ENCODE measurements at places on chromosomes 1 and 21.

DNA sequence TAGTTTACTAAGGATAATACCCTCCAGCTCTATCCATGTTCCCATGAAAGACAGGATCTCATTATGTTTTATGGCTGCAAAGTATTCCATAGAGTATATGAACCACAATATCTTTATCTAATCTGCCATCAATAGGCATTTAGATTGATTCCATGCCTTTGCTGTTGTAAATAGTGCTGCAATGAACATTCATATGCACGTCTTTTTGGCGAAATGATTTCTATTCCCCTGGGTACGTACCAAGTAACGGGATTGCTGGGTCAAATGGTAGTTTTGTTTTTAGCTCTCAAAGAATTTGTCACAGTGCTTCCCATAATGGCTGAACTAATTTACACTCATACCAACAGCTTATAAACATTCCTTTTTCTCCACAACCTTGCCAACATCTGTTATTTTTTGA lies 750.9 kb downstream of the BRINP3 start:
- no peak for DNase-seq

DNA sequence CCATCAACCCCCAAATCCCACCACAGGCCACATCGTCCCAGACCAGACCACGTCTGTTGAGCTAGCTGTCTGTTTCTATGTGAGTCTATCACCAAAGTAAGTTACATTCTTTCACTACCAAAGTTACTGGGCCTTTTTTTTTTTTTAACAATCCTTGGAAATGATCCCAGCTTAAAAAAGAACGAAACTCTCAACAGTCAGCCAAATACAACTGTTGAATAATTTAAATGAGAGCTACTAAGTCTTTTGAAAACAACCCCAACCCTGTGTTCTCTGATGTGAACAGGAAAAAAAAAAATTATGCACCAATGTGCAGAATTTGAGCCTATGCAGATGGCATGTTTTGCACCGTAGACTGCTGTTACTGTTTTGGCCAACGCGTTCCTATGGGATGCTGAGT lies 134.0 kb upstream of the ETS2 start:
- no peak for DNase-seq

GRCh38 chr1:93506126-93506525 lies 58.2 kb downstream of the FNBP1L start:
- DNase-seq, result no peak

DNA sequence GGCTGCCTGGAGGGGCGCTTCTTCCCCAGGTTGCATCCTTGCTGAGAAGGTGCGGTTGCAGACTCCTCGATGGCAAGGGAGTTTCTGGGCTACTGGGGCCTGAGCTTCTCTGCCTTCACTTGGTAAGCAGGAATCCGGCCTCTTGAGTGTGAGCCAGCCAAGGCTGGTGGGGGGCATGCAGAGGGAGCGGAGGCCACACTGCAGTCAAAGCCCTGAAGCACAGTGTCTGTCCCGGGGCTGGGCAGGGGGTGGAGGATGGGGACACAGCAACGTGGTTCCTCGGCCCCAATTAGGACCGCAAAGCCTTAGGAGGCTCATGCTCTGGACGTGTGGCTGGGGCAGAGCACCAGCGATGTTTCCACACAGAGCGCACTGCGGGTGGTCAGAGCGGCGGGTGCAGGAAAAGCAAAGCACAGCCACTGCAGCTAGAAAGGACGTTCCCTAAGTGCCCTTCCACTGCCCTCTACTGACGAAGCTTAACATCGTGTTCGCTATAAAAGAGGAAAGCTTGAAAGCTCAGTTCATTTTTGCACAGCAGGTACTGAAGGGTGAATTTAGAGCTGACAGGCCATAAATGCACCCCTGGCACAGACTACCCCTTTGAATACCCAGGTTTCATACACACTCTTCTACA lies 60.7 kb upstream of the COG2 start:
- no peak for DNase-seq

DNA sequence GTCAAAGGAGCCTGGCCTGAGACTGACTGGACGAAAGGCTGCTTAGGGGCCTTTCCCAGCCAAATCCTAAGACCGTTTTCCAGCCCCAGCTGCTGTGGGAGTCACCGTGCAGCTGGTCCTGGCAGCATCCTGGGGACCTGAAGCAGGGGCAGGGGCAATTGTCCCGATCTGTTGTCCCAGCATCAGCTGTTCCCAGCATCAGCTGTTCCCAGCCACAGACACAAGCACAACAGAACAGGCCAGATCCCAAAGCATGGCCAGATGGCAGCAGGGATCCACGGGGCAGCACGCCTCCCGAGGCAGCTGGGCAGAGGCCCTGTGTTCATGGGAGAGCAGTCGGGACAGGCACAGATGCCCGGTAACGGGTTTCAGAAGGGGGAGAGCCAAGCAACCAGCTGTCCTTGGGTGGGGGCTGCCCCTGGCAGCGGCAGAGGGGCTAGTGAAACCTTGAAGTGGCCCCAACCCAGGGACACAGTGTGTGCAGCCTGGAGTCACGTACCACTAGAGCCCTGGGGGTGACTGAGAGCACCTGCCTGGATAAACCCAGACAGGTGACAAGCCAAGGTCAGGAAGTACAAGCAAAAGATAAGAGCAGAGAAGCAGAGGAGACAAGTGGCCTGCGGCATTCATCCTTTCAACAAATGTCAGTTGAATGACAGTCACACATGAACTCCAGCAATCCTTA lies 13.3 kb downstream of the CELA2B start:
- DNase-seq, result peak; percentile 73

GRCh38 chr1:87760155-87760554 lies 431.5 kb downstream of the LMO4 start:
- no peak for DNase-seq

DNA sequence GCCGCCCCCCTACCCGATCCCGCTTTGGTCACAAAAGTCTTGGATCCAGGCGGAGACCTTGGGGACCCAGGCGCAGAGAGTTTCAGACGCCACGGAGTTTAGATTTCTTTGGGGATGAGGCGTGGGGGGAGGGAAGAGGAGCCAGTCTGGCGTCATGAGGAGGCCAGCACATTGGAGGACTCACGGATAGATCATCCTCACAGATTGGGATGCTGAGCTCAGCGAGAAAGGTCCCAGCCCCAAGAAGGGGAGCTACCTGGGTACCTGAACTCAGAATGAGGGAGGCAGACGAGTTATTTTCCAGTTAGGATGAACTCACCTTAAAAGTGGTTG lies 393 bp downstream of the ELAPOR1 start:
- no peak for DNase-seq

GRCh38 chr21:36208326-36209013 lies 51.8 kb downstream of the DOP1B start:
- no peak for DNase-seq

DNA sequence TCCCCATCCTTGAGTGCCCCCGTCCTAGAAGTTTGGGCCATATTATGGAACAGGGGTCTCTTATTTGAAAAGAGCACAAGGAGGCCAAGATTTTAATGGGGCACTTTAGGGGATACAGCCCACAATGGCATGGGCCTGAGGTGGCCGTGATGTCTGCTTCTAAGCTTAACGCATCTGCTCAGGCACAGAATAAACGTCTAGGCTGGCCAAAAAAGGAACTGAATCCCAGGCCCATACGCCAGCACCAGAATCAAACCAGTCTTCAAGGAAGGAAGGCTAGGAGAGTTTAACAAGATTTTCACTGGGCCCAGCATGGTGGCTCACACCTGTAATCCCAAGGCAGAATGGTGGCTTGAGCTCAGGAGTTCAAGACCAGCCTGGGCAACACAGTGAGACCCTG lies 9.2 kb upstream of the SARS1 start:
- DNase-seq, result no peak

DNA sequence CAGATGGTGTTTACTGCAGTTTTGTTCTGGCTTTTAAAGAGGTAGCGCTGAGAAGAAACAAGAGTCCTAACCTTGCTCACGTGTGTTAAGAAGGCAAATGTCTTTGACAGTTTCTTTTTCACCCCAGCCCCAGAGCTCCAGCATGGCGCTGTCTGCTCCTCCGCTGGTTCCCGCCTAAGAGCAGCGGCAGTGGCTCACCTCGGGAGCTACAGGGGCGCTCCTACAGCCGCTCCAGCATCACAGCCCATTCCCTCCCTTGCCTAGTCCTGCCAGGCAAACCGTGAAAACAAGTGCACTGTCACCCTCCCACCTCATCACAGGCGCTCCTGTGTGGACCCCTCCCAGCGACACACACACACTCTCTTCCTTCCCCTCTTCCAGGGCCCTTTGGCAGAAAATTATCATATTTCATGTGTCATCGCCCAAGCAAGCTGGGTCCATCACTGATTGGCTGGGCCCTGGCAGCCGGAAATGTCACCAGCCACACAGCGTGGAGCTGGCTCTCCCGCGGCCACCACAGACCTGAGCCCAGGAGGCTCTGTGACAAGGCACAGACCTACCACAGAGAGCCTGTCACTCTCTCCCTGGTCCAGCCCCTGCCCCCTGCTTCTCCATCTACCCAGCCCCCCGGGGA lies 1.2 kb upstream of the HIVEP3 start:
- DNase-seq, result peak; percentile 43

DNA sequence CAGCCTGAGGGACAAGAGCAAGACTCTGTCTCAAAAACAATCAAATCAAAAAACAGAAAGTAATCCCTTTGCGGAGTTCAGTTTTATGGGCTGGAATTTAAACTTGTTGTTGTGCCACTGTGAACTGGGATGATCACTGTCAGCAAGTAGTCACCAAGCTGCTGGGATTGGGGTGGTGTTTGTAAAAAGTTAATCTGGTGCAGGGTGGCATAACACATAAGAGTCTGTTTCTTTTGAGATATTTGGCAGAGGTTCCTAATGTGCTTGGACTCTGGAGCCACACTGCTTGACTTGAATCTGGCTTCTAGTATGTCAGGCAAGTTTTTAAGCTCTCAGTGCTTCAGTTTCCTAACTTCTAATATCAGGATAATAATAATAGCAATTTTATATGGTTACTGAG lies 6.6 kb downstream of the CLIC4 start:
- no peak for DNase-seq

- DNase-seq, result no peak
Measured at GRCh38 chr1:159921251-159921650, 4.1 kb downstream of the TAGLN2 start.

GRCh38 chr1:224894915-224895314 lies 34.6 kb upstream of the DNAH14 start:
- peak; percentile 2 for DNase-seq

DNA sequence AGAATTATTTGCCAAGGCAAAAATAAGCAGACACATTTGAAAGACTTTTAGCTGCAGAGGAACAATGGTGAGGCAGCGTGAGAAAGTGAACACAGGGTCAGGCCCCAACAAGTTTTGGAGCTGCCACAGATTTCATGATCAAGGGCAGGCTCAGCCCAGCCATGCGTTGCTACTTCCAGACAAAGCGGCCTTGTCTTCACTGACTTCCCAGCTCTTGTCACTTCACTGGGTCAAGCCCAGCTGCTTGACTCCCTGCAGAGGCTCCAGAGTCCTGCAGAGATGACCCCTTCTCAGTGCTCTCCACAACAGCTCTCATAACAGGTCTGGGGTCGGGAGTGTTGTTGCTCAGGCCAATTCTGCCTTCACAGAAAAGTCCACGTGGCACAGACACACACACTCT lies 35.8 kb downstream of the HHAT start:
- DNase-seq, result no peak

GRCh38 chr1:69220672-69221071 lies 347.1 kb upstream of the LRRC7 start:
- no peak for DNase-seq

DNA sequence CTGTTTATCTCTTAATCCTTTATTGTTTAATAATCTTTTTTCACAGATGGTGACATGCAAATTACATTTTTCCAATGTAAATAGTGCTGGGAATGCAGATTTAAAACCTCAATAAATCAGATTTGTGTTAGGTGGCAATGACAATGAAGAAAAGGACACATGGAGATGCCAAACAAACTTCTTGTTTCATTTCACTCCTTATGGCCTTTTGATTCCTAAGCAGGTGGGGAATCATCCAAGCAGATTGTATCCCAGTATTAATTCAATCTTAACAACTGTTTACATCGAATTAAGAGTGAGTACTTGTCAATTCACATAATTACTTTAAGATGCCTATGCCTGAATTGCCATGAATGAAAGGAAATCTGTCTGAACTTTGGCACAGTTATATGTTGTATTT lies 98.9 kb upstream of the RGS18 start:
- no peak for DNase-seq

DNA sequence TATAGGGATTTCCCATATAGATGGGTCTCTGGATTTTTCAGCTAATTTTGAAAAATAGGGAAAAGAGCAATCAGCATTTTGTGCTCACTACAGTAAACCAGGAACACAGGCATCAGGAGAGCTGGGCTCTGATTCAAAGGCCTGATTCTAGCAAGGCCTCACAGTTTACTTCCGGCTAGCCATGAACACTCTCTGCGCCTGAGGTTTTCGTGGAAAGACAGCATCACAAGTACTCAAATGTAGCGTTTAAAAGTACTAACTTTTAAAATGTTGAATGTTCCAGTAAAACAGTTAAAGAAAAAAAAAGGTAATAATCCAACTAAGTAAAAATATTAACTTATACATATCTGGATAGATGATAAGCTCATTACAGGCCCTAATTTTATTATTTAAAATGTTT lies 120.6 kb downstream of the SLC45A1 start:
- no peak for DNase-seq

DNA sequence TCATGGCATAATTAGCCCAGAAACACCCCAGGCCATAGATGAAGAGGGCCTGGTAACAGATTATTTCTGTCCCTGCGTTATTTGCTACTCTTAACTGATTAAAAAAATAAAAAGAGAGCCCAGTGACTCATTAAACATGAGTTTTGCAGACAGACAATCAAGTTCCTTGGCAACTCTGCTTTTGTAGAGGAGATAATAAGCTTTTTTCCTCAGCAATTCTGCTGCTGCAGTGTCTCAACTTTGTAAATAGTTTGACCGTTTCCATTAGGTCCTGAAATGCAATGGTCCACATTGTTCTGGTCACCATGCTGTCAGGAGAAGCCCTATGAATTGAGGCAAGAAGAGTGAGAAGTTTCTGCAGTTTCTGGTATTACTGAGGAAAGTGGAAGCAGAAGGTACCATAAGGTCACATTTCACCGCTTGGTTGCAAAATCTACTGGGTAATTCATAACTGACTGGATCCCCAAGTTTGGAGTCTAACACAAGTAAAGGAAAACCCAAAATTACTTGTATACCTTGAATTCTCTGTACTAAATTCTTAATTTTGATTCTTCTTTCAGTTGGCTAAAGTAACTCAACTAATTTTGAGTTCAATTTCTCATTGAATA lies 139.5 kb downstream of the ZZZ3 start:
- no peak for DNase-seq
